ENCODE measurements at places on chromosomes 6 and 20.

DNA sequence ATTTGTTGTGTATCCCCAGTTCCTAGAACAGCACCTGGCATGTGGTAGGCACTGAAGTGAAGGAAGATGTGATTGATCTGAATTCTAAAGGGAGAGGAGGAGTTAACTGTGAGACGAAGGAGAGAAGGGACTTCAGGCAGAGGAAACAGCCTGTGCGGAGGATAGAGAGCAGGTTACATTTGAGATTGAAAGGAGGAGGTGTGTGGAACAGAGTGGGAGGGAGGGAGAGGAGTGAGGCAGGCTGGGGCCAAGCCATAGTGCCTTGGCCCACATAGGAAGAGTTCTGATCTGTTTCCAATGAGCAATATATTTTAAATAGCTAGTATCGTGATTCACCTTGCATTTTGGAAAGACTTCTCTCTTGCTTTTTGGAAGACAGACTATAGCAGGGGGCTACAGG, 13.9 kb upstream of the MROH8 start:
- DNase-seq, result no peak

- no peak for DNase-seq
Observed at GRCh38 chr6:140538926-140539325, 1164.5 kb upstream of the CITED2 start.

DNA sequence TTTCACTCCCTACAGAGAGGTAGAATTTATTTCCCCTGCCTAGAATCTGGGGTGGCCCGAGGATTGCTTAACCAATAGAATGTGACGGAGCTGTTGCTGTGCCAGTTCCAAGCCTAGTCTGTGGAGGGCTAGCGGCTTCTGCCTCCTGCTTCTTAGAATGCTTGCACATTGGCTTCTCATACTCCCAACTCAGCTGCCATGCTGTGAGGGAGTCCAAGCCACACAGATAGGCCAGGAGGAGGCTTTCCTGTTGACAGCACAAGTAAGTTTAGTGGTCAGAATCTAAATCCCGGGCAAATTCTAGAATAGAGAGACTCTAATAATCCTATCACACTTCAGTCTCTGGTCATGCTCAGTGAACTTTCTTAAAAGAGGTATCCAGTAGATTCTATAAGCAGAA, 57.5 kb upstream of the SNRPB2 start:
- DNase-seq, result no peak

DNA sequence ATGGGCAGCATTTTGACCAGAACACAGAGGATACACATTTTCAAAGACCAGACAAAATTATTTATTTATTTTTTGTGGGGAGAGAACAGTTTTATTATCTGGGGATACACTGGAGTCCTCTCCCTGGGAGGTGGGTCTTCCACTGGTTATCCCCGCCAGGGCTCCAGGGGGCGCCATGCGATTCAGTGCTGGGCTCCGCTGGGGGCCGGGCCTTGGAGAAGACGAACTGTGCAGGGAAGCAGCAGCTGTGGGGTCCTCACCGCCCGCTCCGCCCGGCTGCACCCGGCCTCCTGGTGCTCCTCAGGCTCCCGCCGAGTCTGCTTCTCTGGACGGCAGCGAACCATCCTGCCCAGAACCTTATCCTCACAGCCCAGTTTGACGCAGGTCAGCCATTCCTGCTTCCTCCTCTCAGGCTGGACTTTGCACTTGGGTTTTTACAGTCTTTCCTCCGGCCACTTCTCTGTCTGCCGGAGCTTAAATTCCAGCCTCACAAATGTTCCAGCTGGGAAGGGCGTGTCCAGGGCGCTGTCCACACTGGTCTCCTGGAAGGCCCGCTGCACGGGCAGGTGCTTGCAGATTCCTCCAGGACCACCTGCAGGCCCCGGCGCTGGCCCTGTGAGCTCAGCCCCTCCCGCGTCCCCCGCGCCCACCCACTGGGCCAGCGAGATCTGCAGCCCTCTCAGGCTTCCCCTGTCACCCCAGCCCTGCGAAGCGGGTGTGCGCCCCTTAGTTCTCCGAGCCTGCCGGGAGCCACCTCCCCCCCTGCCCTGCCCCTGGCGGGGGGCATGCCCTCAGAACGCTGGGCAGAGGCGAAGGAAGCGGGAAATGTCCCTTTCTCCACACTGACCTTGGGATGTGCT, 1830.0 kb upstream of the DEFB115 start:
- no peak for DNase-seq

- DNase-seq, result no peak
Observed at GRCh38 chr20:17493173-17493572, 38.0 kb downstream of the BFSP1 start.

All from neural crest cell (in vitro differentiated cells).